ENCODE measurements at places on chromosomes 1 and 21.
A peak's percentile ranks its signal among the peaks of the same experiment; 100 is the strongest.

GRCh38 chr1:20380616-20381035 lies 90.0 kb downstream of the VWA5B1 start:
- DNase-seq: no peak

DNA sequence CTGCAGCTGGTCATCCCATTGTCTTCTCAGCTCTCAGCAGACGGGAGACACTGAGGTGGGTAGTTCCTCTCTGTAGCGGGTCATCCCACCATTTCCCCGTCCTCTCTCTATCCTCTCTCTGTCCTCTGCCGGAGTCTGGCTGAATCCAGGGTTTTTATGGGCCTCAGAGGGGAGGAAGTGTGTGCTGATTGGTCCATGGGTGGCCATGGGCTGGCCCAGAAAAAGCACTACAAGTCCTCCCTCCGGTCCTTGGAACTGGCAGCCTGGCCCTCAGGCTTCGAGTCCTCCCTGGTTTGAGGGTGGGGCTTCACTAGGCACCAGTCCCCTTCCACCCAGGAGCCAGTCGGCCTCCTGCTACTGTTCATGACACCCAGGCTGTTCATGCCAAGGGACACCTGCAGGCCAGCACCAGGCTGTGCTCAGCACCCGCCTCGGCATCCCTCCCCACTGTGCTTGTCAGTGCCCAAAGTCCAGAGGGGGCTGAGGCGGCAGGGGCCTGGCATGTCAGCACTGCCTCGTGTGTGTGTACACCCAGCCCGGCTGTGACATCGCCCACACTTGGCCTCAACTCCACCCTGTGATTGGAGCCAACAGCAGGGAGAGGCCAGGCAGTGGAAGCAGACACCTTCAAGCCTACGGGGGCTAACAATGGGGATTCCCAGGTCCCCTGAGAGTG lies 23.0 kb upstream of the LRRC8C start:
- DNase-seq: no peak

GRCh38 chr21:45250272-45250671 lies 37.4 kb downstream of the POFUT2 start:
- no peak for DNase-seq

DNA sequence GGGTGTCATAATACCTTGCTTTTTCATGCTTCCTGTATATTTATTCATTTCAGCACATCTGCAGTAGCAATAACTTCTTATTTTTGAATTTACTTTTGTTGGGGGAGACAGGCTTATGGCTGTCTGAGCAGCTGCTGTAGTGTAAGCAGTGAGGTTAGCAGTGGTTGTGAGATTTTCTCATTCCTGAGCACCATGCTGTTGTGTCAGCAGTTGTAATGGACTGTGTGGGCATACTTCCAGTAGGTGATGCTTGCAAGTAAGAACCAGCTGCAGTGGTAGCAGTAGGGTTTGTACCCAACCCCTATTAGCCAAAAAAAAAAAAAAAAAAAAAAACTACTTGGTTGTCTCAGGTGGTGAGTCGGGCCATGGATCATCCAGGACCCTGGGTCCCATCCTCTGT lies 311.6 kb downstream of the NUF2 start:
- no peak for DNase-seq

DNA sequence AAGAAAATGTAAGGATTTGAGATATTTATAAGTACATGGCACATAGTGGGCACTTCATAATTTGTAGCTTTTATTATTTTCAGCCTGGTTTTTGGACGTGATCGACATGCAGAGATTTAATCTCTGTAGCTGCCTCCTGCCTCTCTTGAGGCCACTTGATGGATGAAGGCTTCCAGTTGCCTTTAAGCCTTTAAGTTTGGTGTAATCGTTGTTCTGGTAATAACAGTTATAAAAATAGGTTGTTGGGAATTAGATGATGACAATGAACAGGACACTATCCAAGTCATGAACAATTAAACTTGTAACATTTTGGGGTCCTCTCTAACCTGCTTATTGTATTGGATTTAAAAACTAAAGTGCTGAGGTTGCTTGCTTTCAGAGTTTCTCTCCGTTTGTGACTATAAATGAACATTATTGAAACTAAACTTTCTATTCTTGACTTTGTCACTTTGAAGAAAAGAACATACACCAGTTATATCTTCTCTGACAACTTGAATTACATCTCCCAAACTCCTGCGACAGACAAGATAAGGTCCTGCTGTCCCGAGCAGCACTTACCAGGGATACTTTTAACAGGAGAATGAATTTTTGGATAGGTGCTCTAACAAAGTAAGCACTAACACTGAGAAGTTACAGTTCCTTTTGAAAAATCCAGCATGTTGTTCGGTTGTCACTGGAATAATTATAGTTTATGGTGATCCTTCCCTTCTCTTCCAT lies 295.0 kb downstream of the NFIA start:
- no peak for DNase-seq

DNA sequence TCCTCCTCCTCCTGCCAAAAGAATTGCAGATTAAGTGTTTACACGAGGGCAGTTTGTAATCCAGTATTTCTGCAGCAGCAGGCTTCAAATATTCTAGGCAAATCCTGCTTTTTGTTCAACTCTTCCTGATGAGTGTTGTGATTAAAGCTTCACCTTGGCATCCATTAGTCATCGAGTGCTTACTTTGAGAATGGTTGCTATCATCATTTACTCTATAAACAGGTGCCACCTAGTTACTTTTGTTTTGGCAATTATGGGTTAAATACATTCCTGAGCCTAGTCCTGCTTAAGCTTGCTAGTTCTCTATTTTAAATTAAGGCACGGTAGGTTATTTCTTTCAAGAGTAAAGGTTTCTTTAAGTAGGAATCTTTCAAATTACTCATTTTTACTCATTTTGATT lies 20.3 kb downstream of the PDC start:
- no peak for DNase-seq

GRCh38 chr1:116488071-116488470 lies 82.8 kb downstream of the CD58 start:
- no peak for DNase-seq

DNA sequence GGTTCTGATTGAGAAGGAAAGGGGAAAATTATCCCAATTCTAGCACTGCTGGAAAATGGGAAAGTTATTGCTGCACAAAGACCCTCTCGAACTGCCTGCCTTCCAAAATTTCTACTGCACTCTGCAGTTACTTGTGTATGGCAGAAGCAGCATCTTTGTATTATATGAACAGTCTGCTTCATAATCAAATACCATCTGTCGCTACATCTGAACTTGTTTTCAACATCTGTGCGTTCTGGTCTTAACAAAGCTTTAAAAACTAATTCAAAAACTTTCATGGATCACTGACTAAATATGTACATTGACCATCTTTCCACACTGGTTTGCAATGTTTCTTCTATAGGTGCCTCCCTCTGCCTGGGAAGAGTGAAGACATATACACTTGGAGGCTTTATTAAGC lies 79.2 kb downstream of the PROX1 start:
- no peak for DNase-seq

- DNase-seq: no peak
These were observed 20.1 kb downstream of the SH2D2A start for GRCh38 chr1:156796340-156797097.

- no peak for DNase-seq
These were observed 78.1 kb upstream of the CSF3R start for GRCh38 chr1:36560621-36561360.

GRCh38 chr1:47871799-47872353 lies 125.3 kb downstream of the TRABD2B start:
- DNase-seq: no peak

DNA sequence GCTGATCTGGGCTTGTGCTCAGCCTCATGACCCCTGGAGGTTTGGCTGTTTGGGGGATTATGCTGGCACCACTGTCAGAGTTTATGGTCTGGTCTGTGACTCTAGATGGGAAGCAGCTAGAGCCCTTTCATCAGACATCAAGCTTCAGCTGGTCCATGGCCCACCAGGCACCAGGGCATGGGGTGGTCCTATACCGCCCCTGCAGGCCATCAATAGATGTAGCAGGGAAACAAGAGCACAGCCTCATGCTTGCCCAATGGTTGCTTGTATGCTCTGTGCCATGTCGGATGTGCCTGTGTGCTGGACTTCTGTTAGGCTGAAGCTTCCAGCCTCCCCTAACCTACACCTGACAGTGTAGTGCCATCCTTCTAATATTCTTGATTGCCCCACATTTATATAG lies 71.1 kb upstream of the CD34 start:
- no peak for DNase-seq

DNA sequence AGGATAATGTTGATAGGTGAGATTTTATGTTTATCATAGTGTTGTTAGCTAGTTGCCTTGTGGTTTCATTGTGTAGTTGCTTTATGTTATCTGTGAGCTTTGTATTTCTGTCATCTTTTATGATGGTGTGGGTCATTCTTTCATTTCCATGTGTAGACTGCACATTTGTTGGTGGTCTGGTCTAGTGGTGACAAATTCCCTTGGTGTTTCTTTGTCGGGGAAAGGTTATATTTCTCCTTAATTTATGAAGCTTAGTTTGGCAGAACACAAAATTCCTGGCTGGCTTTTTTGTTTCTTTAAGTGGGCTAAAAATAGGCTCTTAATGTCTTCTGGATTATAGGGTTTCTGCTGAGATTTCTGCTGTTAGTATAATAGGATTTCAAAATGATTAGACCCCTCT lies 347.2 kb upstream of the ADAMTS5 start:
- DNase-seq: no peak

DNA sequence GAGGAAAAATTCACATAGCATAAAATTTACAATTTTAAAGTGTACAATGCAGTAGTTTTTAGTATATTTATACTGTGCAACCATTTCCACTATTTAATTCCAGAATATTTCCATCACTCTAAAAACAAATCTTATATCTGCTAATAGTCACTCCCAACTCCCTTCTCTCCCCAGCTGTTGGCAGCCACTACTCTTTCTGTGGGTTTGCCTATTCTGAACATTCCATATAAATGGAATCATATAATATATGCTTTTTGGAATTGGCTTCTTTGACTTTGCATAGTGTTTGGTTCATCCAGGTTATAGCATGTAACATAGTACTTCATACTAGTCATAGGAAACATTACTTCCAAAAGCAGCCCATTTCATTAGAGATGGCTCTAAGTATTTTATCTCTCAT lies 25.0 kb upstream of the TMEM39B start:
- no peak for DNase-seq

- DNase-seq: no peak
These were observed 537.5 kb downstream of the LTN1 start for GRCh38 chr21:28455253-28455600.

- no peak for DNase-seq
These were observed 52.4 kb upstream of the SLC2A1 start for GRCh38 chr1:43011020-43011419.

- no peak for DNase-seq
These were observed at the start of gene TNFRSF8 for GRCh38 chr1:12063141-12064072. TSS of gene TNFRSF8 (plus strand) at chr1:12063303. CDS start at chr1:12063599, 296 bp downstream.

GRCh38 chr21:36548866-36549265 lies 68.9 kb upstream of the CLDN14 start:
- DNase-seq: no peak

GRCh38 chr1:243264717-243265116 lies 8.9 kb downstream of the SDCCAG8 start:
- DNase-seq: no peak

DNA sequence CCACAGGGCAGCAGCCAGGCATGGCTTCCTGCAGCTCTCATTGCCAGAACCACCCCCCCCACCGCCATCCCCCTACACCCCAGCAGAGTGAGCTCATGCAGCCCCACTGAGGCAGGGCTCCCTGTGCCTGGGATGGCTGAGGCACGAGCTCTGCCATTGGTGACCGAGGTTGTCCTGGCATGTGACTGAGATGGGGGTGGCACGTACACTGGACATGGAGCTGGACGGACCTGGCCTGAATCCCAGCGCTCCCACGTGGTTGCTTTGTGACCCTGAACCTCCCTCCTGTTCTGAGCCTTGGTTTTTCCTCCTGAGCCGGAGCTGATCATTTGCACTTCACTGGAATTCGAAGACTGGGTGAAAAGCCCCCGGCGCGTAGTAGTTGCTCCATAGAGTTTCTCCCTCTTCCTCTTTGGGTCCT lies 28.3 kb downstream of the ALPL start:
- no peak for DNase-seq

GRCh38 chr1:92327794-92328193 lies 28.9 kb downstream of the RPAP2 start:
- DNase-seq: no peak

GRCh38 chr1:211511947-211512346 lies 20.0 kb upstream of the RD3 start:
- DNase-seq: no peak

- peak; percentile 60 for DNase-seq
These were observed 146.0 kb upstream of the KIAA0040 start for GRCh38 chr1:175338387-175339135.

GRCh38 chr1:90386899-90387720 lies 330.0 kb downstream of the BARHL2 start:
- no peak for DNase-seq

GRCh38 chr1:165476776-165477175 lies 31.9 kb upstream of the RXRG start:
- no peak for DNase-seq

DNA sequence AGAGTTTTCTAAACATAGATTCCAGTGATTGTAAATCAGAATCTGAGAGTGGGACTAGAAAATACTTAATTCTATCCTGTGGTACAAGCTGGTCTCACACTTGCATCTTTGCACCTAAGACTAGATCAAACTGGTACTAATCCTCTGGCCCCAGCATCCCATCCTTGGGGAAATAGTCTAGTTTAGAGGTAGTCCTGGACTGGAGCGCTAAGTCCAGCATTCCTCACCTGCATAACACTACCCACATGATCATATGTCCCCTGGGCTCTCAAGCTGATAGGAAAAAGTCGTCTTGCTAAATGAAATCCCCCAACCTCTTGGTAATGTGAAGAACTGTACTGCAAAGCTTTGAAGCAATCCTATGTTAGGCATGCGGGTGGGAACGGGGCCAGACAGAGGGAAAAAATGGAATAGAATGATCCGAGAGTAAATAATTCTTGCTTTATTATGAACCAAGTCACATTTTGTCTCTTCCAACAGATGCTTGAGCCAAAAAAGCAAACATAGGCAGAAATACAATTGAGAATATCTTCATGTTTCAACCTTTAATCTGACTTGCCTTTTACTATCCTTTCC lies 4.8 kb downstream of the COX20 start:
- DNase-seq: no peak

GRCh38 chr21:31878831-31879230 lies 6.0 kb downstream of the HUNK start:
- no peak for DNase-seq

Measured in iPS DF 6.9 (cell line).